Activated T-cell treated with anti-CD3 and anti-CD28 coated beads for 1 hour (primary cell): ENCODE measurements at places on chromosomes 1 and 21.

GRCh38 chr21:46115441-46116188 lies 17.7 kb downstream of the COL6A2 start:
- DNase-seq: no peak

GRCh38 chr1:154809436-154810413 lies 60.4 kb downstream of the KCNN3 start:
- DNase-seq: no peak

GRCh38 chr1:50976111-50976889 lies 6.3 kb downstream of the CDKN2C start:
- no peak for DNase-seq

- no peak for DNase-seq
Measured at GRCh38 chr1:68313735-68314134, 81.4 kb upstream of the WLS start.

DNA sequence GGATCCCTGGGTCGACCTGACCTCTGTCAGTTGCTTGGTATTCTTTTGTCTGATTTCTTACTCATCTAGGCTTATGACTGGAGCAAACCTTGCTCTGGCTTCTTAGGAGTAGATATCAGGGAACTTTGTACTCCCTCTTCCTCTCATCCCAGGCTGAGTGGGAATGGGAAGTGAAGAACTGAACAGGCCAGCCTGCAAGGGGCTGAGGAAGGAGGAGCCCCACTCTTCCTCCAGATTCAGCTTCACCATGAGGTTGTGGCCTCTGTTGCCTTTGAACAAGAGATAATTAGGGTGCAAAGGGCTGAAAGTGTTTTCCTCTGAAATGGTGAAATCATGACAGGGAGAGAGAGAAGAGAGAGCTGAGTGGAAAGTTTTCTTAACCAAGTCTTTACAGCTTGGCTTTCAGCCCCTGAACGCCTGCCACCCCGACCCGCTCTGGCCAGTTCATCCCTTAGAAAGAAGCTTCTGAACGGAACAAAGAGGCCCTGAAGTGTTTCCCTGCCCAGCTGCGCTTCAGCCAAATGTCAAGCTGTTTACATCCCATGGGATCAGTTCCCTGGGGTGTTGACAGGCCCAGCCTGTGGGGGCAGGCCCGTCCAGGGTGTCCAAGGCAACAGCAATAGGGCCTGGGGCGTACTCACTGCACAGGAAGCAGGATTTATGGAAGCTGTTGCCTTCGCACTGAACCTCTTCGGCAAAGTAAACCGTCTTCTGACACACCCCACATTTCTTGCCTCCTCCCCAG lies 11.2 kb downstream of the CSRP1 start:
- no peak for DNase-seq
